ENCODE measurements at places on chromosomes 2 and 18.

DNA sequence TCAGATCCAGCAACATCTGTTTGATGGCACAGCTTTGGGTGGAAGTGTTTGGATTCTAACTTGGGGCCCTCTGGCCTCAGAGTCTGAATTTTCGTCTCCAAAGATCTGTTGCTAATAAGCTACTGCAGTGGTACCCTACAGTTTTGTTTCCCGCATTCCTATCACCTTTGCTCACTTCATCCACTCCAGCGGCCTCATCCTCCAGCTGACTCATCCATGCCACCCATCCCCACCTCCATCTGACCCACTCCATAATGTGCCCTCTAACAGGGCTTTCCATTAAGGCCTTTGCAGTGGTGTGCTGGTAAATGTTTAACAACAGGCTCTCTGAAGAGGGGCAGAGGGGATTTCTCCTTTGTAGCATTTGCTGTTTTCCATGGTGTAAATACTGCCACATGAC, 225.5 kb downstream of the TGIF1 start:
- DNase-seq = peak; percentile 77

DNA sequence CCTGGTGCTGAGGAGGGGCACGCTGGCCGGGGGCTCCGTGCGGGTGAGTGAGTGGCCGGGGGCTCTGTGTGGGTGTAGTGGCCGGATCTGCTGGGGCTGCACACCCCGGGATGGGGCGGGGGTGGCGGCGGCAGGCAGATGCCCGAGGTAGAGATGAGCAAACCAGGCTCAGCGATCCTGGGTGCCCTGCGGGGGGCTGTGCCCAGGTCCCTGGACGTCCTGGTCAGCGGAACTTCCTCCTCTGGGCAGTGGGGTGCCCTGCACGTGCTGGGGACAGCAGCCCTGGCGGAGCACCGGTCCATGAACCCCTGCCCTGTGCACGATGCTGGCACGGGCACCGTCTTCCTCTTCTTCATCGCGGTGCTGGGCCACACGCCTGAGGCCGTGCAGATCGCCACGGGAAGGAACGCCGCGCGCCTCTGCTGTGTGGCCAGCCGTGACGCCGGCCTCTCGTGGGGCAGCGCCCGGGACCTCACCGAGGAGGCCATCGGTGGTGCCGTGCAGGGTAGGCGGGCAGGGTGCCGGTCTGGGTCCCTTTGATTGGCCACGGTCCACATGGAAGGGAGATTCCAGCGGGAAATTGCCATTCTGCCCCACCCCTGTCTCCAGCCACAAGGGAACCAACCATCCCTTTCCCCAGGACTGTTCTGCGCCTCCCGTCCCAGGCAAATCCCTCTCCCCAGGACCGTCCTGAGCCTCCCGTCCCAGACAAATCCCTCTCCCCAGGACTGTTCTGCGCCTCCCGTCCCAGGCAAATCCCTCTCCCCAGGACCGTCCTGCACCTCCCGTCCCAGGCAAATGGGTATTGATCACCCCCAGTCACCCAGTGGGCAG, 5.9 kb downstream of the NEU4 start:
- DNase-seq = no peak

DNA sequence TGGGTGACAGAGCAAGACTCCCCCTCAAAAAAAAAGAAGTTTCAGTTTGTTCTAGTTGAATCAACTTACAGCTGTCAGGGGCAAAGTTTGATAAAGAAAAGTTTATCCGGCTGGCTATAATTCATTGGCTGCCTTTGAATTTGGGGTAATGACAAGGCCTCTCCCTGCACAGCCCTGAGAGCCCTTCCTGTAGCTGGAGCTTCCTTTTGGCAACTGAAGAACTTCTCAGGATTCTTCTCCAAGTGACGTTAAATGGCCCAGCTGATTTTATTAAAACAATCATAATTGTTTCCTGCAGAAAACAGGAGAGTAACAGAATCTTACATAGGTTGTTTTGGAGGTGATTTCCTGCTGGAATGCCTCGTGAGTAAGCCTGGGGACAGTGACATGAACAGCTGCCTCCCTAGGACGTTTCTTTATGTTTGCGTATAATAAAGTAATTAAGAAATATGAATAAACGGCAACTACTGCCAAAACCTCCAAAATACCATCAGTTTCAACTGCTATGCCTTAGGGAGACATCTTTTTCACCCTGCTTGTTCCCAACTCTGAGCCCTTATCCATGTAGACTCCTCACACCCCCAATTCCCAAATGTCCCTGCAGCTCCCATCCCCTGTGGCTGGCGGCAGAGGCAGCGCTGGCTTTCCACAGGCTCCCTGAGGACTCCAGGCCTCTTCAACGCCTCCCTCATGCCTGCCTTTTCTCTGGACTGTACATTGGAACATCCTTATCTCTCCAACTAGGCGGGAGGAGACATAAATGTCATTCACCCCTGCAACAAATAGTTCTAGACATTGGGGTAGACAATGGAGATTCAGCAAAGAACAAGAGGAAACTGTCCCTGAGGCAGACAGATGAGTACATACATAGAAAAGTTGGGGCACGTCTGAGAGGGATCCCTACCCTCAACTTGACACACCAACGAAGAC, 59.2 kb upstream of the FZD7 start:
- no peak for DNase-seq

DNA sequence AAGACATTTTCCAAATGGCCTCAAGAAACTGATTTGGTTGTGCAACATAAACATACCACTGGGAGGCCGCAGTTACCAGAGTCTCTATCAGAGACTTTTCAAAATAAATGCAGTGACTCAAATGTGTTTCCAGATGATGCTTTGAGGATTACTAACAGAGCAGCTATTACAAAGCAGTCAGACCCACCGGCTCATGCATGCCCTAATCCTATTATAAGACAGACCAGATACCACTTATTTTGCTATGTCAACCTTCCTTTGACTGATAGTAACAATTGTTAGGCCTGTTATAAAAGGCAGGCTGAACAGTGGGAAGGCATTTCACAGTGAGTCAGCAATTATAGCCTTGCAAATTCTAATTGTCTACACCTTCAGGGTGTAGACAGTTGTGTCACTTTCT, 217.7 kb downstream of the LRRTM1 start:
- DNase-seq = peak; percentile 7

DNA sequence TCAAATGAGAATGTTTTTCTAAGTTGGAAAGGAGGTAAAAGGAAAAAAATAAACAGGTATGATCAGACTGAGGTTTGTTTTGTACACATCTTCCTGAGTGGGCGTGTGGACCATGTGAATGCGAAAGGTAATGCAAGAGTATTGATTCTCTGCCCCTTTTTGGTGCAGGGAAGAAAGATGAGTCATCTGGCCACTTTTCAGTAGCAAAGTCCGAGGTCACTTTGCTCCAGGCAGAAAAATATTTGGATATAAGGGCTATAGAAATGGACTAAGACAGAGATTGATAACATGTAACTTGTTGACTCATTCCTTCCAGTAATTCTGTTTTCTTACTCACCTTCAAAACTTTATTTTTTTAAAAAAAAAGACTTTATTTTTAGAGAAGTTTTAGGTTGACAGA, 130.5 kb downstream of the DSEL start:
- peak; percentile 14 for DNase-seq

- DNase-seq = no peak
These were observed 183.4 kb downstream of the PTGR3 start for GRCh38 chr18:75025573-75025972.

DNA sequence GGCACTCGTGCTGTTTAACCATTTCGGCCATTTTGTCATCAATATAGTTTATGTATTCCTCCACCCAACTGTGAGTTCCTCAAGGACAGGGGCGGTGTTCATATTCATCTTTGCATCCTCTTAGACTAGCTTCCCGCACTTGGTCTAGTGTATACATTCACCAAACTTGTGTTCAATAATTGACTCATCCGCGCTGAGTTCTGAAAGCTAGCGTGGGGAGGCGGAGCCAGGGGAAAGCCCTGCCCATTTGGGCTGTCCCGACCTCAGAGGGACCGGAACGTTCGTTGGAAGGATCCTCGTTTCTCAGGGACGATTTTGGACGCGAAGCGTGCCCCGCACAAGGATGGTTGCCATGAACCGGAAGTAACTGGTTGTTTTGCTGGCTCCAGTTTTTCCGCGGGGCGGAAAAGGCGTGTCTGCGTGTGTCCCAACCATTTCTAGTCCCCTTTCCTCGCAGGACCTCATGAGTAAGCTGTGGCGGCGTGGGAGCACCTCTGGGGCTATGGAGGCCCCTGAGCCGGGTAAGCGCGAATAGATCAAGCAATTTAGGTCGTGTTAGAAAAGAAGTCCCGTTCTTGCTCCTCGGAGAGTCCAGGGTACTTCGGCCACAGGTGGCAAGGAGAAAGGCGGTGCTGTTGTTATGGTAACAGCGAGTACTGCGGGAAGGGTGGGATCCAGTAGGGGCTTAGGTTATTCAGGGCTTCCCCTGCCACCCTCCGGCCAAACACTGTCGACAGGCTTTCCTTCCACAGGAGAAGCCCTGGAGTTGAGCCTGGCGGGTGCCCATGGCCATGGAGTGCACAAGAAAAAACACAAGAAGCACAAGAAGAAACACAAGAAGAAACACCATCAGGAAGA, at the start of gene INO80B:
Gene INO80B (plus strand): TSS at position 434 of the 858 bp plus-strand sequence. CDS start 30 bp downstream, at position 464.
- peak; percentile 97 for DNase-seq

GRCh38 chr2:25362434-25363145, 20.9 kb upstream of the DNMT3A start:
- DNase-seq = no peak

DNA sequence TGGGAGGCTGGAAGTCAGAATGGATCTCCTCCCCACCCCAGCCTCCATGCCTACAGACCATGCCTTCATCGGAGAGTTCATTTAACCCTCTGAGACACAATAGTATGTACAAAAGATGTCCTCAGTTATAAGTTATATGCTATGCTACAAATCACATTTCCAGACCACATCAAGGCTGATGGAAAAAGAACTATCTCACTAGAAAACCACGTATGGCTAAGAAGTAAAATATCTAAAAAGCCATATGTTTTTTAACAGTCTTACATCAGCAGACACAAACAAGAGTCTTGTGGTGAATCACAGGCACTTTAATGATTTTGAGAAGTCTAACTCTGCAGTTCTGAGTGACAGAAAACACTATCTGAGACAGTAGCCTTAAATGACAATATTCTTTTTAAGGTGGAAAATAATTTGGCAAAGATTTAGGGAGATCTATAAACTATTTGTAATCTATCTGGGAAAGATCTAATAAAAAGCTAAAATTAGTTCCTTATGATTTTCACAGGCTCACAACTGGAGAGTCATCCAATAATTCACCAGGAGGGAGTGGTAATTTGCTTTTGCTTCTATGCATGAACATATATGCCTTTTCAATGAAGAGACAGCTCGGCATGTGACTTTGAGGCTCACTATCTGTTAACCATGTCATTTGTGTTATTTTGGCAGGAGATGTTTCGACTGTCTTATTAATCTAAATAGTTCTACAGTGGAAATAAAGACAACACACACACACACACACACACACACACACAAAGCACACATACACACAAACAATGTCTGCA, 197.5 kb downstream of the IRS1 start:
- DNase-seq = no peak

GRCh38 chr18:38884050-38884449, 1318.5 kb upstream of the CELF4 start:
- no peak for DNase-seq

DNA sequence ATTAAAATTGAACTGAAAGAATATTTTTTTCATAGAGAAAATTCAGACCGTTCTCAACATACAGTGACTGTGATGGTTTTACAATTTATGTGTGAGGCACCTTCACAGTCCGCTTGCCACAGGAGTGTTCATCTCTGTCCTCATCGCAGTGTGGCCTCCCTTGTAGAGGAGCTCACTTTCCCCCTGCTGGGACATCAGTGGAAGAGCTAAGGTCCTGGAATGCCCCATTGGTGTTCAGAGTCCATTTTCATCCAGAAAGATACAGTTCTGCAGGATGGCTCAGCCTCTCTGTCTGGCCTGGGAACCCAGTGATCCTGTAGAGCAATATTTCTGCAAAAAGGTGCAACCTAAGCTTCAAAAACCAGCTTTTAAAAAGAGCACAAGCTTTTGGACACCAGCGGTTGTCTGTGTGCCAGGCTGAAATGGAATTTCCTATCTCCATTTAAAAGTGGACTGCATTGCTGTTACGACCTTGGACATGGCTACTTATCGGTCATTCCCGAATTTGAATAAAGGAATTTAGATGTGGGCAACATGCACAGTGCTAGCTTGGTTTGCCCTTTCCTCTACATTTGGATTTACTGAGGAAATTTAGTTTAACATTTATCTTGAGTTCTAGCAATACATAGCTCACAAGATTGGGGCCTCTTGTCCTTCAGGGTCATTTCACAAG, 26.7 kb upstream of the FAM237A start:
- DNase-seq = no peak

- DNase-seq = no peak
These were observed 112.7 kb upstream of the SERPINE2 start for GRCh38 chr2:224151680-224152310.

DNA sequence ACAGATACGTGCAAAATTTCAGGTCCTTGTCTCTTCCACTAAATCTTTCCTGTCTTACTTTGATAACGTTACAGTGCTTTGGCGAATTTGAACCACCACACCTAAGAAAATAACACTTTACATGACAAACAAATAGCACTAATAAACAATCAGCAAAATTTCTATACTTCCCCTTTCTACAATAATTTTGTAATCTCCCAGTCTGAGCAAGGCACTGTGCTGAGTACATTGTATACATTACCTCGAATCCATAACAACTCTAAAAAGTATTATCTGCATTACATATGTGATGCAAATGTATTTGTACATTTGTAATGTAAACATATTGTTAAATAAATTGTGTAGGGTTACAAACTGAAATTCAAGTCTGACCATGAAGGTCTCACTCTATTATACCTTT, 49.9 kb downstream of the RTN4 start:
- no peak for DNase-seq

GRCh38 chr2:6791682-6792081, 74.0 kb downstream of the CMPK2 start:
- DNase-seq = no peak

DNA sequence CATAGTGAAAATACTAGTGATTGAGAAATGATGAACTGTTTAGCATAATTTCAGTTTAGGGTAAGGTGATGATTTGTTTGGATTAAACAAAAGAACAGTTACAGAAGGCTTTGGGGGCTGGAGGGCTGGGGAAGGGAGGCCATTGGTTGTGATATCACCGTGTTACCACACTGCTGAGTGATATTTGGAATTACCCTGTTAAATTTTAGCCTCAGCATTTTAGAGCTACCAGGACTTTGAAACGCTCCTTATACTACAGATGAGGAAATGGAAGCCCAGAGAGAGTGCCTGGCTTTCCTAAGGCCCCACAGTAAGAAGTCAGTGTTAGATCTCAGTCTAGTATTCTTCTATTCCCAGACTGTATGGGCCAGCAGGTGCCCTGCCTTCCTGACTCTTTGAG, 15.6 kb downstream of the ARHGEF33 start:
- no peak for DNase-seq

GRCh38 chr18:59802031-59802430, 97.8 kb upstream of the PMAIP1 start:
- DNase-seq = no peak

- no peak for DNase-seq
These were observed 140.2 kb downstream of the CSRNP3 start for GRCh38 chr2:165609672-165610071.

DNA sequence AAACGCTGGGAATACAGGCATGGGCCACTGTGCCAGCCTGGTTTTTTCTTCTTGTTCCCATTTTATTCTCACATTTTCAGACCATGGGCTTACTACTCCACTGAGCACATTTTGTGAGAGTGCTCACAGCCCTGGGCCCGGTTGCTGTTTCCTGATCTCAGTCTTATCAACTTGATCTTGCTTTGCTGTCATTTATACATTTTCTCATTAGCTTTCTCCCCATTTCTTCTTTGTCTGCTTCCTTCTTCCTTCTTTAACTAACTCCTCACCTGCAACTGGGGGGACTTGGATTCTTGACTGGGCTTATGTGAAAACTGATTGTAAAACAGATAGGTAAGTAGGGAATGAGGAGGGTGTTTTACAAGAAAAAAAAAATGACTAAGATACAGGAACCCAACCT, 117.3 kb downstream of the PLB1 start:
- no peak for DNase-seq

All from Caki2 (cell line).